D341Med (cell line): ENCODE measurements at places on chromosomes 13 and 19.

DNA sequence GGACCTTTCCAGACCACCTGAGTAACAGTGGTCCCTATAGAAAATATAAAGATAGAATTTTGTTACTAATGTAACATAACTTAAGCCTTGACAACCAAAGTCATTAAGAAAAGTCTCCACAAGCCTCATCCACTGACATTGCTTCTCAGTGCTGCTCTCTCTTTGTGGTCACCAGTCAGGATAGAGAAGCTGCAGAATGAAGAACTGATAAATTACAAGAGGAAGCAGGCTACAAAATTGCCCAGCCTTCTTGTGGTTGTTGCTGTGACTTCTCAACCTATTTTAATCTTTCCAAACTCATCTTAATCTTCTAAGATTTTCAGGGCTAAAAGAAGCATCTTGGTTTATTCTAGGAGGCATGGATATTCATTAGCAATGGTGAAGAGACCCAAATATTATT lies 343.8 kb downstream of the MZT1 start:
- DNase-seq = no peak

- DNase-seq = no peak
Measured at GRCh38 chr19:38024992-38025908, 118.2 kb downstream of the SIPA1L3 start.

DNA sequence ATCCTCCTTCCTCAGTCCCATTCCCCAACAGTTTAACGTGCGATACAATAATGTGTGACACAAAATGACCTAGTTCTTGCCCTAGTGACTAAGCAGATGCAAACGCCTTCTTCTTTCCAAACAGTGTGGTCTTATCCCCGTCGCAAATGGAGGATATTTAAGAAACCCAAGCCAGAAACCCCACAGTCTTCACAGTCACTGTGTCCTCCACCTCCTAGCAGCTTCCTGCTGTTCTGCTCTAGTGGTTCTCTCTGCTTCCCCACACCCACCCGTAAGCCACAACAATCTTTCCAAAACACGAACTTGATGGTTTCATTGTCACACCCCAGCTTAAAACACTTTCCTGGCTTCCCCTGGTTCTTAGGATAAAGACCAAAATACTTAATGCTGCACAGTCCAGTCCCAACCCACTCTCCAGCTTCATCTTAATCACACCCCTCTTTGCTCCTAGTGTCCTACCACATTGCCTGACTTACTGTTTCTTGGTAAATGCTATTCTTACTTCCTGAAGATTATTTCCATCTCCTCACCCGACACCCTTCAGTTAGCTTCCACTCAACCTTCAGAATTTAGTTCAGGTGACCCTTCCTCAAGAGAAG lies 32.3 kb downstream of the ITM2B start:
- no peak for DNase-seq

DNA sequence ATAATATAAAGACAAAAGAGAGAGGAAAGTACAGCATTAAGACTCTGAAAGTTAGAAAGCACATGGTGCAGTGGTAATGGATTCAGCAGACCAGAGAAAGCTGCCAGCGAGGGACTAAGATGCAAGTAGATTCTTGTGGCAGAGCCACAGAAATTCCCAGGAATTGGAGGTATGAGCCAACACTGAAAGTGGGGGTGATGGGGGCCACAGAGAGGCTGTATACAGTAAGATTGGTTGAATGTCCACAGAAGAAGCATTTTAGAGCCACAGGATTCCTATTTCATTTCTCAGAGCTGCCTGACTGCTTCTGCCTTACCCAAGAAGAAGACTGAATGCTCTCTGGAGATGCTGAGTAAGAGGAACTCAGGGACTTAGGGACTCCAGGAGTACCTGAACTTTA lies 295.0 kb downstream of the LMO7 start:
- DNase-seq = no peak

DNA sequence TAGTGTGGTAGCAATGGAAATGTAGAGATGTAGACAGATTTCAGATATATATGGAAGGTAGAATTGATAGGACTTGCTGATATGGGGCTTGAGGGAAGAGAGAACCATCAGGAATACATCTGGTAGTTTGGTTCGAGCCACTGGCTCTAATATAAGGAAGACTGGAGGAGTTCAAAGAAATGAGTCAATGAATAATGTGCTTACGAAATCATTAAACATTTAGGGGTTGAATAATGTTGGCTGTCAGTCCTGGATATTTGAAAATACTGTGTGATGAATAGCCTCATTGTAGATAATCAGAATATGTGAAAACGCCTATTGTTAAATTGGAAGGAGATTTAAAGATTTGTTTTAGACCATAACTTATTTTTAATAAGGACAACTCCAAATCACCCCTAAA lies 21.6 kb downstream of the SGCG start:
- no peak for DNase-seq

DNA sequence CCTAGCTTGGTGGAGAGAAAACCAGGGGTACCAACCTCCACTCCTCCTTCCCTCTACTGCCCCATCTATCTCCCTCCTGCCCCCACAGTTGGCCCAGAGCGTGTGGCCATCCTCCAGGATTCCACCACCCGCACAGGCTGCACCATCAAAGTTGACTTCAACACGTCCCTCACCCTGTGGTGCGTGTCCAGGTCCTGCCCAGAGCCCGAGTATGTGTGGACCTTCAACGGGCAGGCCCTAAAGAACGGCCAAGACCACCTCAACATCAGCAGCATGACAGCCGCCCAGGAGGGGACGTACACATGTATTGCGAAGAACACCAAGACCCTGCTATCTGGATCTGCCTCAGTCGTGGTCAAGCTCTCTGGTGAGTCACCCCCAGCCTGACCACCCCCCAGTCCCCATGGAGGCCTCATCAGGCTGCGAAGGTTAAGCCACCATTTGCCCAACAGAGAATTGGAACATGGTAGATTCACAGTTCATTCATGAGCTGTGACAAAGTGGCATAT lies 6.6 kb downstream of the CEACAM16 start:
- no peak for DNase-seq

DNA sequence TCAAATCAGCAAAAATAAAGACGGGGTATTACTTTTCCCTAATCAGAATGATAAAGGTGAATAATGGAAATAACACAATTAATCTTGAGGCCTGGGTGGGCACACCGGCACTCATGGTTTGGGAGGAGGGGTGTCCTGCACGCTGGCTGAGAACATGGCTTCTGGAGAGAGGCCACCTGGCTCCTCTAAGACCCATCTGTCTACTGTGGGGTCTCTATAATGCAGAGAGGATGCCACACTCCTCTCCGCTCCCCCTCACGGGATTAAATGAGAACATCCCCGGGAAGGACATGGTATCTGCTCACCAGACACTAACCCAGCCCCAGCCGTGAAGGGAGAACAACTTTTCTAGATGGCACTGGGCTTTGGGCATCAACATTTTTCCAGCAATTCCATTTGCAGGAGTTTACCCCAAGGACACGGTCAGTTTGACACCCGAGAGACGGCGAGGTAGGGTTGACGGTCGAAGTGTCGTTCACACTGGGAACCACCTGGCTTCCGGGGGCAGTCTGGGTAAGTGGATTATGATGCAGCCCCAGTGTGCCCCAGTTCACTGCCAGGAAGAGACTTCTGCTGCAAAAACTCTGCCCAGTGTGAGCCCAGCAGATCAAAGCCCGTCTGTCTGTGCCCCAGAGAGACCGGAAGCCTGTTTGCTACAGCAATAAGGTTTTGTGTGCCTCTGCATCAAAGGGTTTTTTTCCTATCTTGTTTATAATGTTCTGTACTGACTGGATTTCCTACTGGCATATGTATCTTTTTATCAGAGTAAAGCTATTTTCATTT lies 56.6 kb downstream of the CEBPG start:
- DNase-seq = no peak

DNA sequence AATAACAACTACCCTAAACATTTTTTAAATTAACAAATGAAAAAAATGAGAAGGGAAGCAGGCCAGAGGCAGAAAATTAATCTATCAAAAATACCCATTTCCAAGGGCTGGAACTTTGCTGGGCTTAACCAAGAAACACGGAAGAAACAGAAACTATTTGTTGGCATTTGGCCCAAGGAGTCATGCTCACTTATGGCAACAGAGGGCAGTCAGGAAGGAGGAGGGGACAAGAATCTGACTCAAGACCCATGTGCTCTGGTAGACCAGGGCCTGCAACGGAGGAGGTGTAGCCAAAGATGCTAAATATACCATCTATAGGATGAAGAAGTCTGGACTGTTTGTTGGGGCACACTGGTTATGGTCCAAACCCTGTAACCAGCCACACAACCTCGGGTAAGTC lies 496.7 kb downstream of the COG6 start:
- DNase-seq = no peak

GRCh38 chr13:43879755-43880181 lies at the start of gene LACC1:
Gene LACC1 (plus strand): TSS chr13:43879904. CDS start chr13:43880986, 1,082 bp downstream.
- DNase-seq = peak; percentile 40
